NCI-H1105 (cell line): ENCODE measurements at places on chromosomes 12 and 14.

- DNase-seq: no peak
These were observed 4.9 kb downstream of the DUSP6 start for GRCh38 chr12:89347325-89347829.

DNA sequence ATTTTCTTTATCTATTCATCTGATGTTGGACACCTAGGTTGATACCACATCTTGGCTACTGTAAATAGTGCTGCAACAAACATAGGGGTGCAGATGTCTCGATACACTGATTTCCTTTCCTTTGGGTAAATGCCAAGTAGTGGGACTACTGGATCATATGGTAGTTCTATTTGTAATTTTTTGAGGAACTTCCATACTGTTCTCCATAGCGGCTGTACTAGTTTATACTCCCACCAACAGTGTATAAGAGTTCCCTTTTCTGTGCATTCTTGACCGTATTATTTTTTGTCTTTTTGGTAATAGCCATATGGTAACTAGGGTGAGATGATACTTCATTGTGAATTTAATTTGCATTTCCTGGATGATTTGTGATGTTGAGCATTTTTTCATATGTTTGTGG is 71.8 kb downstream of the LRP6 start:
- no peak for DNase-seq

GRCh38 chr12:127240249-127240929 is 1026.6 kb upstream of the TMEM132C start:
- no peak for DNase-seq

- DNase-seq: peak; percentile 65
These were observed 14.6 kb upstream of the PNMA1 start for GRCh38 chr14:73728717-73729330.

DNA sequence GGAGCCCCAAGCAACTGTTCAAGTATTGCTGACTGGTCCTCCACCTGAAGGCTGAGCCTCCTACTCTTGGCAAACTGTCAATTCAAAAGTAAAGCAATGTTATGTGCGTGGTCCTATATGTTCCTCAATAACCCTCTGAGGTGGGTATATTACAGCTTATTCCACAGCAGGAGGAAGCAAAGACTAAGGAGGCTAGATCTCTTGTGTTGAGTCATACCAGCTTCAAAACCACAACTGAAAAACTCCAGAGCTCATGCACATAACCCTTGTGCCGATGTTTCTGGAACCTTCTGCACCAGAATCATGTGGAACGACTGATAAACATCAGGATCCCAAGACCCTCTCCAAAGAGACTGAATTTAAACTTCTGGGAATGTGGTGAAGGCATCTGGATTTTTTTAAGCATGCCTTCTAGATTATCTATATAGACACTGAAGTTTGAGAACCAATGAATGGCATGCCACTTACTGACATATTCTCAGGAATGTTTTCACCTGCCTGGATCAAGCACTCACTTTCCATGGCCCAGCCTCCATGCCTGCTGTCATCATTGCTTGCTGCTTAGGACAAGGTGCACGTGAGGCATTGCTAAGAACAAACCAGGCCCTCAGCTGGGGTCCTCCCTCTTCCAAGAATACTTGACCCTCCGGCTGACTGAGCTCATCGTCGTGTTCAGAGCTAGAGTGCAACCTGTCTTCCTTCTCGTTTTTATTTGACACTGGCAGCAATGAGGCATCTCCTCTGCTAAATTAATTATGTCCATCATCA is 194.7 kb downstream of the BCL11B start:
- no peak for DNase-seq

- no peak for DNase-seq
These were observed 22.4 kb downstream of the IRF2BPL start for GRCh38 chr14:77006132-77006531.

DNA sequence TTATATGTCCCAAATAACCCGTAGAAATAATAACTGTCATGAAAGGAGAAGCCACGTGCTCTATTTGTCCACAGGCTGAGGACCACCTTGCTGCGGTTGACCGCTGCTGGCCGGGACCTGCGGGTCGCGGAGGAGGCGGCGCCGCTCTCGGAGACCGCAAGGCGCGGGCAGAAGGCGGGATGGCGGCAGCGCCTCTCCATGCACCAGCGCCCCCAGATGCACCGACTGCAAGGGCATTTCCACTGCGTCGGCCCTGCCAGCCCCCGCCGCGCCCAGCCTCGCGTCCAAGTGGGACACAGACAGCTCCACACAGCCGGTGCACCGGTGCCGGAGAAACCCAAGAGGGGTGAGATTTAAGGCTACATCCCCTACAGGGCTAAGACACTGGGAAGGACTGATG is 21.0 kb downstream of the RPGRIP1 start:
- peak; percentile 13 for DNase-seq

DNA sequence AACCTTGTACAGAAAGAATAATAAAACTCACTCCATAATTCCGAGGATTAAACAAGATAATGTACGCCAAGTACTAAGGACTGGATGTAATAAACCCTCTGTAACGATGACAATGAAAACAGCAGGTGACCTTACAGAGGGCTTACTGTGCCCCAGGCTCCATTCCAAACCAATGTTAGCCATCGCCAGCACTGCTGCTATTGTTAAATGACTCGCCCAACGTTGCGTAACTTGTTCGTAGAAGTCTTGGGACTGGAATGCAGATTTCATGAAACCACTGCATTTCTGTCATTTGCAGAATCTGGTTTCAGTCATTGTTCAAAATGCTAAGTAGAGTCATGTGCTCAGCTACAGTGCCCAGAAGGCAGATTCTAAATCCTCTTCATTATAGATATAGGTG is 728 bp upstream of the STON2 start:
- DNase-seq: no peak

- no peak for DNase-seq
These were observed 1.3 kb downstream of the GOLT1B start for GRCh38 chr12:21502872-21503271.

DNA sequence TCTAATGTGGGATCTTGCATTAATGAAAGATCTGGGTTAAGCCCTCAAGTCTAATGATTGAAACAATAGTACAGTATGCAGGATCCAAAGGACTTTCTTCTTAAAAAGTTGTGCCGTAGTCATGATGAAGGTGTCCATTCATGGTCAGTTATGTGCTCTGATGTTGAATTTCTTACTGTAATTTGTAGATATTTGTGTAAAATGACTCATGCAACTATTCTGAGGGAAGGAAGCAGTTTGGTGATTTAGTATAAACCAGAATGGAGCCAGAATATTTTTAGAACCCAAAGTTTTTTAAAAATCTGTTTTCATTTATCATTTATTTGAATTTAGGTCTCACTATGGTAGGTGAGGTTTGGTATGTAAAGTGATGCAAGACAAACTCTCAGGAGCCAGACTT is 151.2 kb downstream of the AKAP6 start:
- DNase-seq: no peak

- DNase-seq: no peak
These were observed 22.3 kb upstream of the BDKRB1 start for GRCh38 chr14:96233661-96234060.

DNA sequence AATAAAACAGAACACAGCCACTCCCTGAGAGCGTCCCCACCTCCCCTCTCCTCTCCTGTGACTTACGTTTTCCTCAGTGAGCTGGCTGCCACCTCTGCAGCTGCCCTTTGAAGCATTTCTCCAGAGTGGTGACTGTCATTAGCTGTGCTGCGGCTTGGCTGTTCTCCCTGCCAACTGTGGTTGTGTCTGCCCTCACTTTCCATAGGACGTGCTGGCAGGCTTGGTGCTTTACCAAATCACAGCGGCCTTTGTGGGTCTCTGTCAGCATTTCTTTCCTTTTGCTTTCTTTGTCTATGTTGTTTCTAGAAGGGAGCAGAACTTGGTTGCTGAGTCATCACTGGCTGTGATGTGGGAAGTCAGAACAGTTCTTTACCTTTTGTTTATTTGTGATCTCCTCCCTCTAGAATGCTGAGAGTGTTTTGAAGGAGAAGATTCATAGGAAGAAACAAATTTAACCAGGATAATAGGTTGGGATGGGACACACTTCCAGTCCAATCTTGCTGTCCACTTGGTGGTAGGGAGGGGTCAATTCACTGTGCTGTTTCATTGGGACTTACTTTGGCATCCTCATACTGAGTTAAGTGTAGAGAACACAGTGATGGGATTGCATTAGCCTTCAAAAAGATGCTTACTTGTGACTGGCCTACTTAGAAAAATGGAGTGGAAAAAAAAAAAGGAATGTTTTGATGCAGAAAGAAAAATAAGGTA is 88.2 kb downstream of the TMX1 start:
- peak; percentile 21 for DNase-seq

DNA sequence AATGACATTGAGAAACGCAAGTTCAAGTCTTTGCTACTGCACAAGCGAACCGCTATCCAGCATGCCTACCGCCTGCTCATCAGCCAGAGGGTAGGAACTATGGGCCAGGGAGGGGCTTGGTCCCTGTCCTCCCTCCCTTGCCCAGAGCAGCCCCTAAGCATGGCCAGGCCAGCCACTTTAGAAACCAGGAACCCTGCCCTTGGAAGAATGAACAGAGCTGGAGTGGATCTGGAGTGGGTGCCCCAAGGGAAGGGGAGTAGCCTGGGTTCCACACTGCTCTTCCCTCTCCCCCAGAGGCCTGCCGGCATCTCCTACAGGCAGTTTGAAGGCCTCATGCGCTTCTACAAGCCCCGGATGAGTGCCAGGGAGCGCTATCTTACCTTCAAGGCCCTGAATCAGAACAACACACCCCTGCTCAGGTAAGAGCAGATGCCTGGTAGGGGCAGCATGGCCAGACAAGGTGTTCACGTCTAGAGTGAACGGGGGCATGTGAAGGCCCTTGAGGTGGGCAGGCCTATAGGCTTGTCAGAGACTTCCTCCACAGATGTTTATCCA is 55.8 kb downstream of the TPCN1 start:
- DNase-seq: no peak

- no peak for DNase-seq
These were observed 103.8 kb downstream of the RFLNA start for GRCh38 chr12:124398578-124399227.

GRCh38 chr12:26120561-26121274 is 4.1 kb downstream of the BHLHE41 start:
- no peak for DNase-seq

DNA sequence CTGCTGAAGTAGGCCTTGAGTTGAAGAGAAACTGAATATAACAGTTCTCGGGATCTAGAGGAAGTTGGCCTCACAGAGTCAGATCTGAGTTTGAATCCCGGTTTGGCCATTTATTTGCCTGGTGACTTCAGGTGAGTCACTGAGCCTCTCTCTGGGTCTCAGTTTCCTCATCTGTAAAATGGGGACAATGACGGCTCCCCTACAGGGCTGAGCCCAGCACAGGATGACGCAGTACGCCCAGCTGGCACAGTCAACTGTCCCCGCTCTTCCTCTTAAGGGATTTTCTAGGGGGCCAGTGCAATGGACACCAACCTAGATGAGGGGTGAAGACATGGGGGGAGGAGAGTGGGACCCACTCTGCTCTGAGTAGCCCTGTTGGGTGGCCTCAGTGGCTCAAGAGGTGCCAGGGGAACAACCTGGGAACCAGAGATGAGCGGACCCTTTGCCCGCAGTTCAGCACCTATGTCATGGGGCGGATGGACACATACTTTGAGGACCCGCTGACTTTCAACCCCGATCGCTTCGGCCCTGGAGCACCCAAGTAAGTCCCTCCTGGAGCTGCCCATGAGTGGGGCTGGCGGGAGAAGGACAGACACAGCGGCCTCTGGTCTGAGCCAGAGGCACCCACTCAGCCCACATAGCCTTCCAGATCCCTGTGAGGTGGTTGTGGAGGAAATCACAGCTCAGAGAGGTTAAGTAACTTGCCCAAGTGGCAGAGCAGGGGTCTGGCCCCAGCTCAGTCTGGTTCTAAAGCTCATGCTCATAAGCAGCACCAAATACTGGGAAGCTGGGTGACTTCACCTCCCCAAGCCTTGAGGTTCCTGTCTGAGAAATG is 41.1 kb downstream of the CYP46A1 start:
- no peak for DNase-seq

DNA sequence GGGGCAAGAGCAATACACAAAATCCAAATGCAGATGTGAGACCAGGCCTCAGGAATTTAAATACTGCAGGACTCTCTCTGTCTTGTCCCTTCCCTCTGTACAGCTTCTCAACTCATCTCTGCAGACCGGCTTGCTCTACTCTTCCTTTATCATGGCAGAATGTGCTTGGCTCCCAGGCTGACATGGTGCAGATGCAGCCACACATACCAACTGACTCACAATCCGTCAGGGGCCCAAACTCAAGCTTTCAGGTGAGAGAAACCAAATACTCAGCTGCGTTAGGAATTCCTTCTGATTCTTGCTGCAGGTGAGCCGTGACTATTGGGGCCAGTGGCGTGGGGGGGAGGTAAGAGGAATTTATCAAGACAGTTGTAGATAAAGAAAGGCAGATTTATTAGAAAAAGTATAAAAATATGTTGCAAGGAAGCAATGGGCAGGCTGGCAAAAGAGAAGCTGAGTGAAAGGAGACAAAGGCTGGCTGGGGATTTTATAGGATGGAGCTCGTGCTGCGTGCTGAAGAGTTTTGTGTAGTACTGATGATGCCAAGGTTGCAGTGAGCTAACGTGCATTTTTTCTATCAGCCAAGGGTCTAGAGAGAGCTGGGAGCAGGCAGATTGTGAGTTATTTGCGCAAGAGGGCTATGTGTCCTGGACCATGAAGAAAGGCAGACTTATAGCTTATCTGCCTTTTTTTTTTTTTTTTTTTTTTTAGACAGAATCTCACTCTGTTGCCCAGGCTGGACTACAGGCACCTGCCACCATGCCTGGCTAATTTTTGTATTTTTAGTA is 5.0 kb upstream of the LGALS3 start:
- no peak for DNase-seq

DNA sequence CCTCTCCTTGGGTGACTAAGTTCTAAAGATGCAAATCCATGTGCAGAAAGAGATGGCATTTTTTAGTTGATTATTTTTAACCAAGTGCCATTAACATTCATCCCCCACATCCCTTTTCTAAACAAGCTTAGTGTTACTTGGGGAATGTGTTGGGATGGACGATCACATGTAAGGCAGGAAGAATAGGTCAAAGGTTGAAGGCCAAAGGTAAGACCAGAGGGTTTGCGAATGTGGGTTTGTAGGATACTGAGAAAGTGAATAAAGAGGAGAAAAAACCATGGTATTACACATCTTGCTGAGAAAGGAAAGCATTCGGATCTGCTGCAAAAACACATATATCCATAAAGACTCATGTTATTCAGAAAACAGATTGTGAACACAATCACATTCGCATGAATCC is 111.6 kb downstream of the GCH1 start:
- no peak for DNase-seq
